ENCODE measurements at places on chromosomes 13 and 19. TPM values are rescaled to one million over a fixed set of nuclear protein-coding genes. Genes with fewer than 3 reads are reported as not detected.

DHDH gene
- 3.2 TPM for total RNA-seq

PGLYRP1 gene
- not detected for total RNA-seq

CEACAM19 gene
- 0.23 TPM for total RNA-seq

DNA sequence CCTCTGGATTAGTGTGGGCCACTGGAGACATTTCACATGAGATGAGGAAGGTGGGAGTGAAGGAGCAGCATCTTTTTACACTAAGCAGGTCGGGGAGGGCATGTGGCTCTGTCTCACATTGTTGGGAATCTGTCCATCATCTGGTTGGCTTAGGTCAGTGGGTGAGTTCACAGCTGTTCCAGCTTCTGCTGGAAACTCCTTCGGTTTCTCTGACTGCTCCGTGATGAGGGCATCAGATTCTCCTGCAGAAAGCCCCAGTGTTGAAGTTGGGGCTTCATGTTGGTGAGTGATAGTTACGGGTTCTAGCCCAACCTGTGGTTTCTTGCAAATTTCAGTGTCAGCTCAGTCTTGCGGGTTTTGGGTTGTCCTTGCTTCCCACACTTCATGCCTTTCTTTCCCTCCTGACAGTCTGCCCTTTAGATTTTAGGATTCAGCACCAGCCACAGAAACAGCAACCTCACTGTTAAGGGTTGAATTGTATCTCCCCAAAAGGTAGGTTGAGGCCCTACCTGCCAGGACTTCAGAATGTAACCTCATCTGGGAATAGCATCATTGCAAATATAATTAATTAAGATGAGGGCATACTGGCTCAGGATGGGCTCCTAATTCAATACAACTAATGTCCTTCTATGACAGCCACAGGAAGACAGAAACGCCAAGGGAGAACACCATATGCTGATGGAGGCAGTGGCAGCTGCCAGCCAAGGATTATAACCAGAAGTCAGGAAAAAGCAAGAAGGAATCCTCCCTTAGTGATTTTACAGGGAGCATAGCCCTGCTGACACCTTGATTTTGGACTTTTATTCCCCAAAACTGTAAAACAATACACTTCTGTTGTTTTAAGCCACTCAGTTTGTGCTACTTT lies 7.6 kb upstream of the ALOX5AP start:
- no peak overlapping the region for H3K27ac ChIP-seq
- DNase-seq: no peak
- no peaks in the 10 kb centered on the region for H3K27me3 ChIP-seq
- no peaks in the 10 kb centered on the region for H3K36me3 ChIP-seq

GRCh38 chr19:46951171-46951986 lies 68.3 kb upstream of the NPAS1 start:
- DNase-seq: no peak
- H3K27me3 ChIP-seq: no peaks in the 10 kb centered on the region
- no peak overlapping the region for H3K27ac ChIP-seq

GRCh38 chr19:3695986-3696659 lies 4.1 kb downstream of the PIP5K1C start:
- peaks cover 29% of the 10 kb centered on the region for H3K4me1 ChIP-seq
- H3K27ac ChIP-seq: no peak overlapping the region
- H3K27me3 ChIP-seq: no peaks in the 10 kb centered on the region
- no peak overlapping the region for H3K4me3 ChIP-seq
- DNase-seq: no peak
- peaks cover 5% of the 10 kb centered on the region for H3K36me3 ChIP-seq

DNA sequence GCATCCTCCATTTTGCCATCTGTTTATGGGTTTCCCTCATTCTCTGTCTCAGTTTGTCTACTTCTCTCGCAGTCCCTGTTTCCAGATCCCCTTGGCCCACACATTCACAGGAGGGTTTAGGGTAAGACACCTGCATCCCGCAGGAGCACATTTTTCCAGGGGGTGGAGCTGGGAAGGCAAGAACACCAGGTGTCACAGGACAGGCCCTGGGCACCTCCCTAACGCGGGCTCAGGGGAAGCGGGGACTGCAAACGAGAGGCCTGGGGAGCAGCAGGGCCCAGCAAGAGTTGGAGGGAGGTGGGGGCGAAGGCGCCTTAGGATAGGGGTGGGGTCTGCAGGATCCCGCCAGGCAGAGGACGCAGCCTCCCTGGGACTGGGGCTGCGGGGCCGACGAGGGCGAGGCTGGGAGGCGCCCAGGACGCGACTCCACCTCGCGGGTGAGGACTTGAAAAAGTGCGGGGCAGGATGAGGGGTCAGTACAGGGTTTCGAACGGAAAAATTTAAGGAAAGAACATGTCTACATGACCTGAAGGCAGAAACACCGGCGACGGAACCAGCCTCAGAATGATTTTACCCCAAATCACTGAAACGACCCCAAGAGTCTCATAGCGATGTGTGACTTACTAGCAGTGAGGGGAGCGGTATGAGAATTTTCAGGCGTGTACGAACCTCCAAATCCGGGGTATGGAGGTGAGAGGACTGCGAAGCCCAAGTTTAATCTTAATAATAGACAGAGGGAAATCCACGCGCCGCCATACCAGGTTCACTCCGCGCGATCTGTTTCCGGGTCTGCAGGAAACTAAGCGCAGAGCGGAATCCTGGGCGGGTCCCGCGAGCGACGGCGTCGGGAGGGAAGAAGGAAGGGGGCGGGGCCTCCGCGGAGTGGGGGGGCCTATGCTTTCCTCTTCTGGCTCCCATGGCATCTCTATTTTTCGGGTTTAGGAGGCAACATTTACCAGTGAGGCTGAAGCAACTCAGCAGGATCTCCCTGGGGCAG lies 7.1 kb upstream of the ERVV-2 start:
- DNase-seq: peak; percentile 21
- H3K4me1 ChIP-seq: peaks cover 2% of the 10 kb centered on the region
- H3K4me3 ChIP-seq: peak overlapping the region; percentile 41
- no peaks in the 10 kb centered on the region for H3K27me3 ChIP-seq
- peaks cover 12% of the 10 kb centered on the region for H3K36me3 ChIP-seq
- H3K27ac ChIP-seq: peak overlapping the region; percentile 22

GRCh38 chr13:97139691-97140090 lies 82.4 kb upstream of the MBNL2 start:
- no peak overlapping the region for H3K27ac ChIP-seq
- H3K36me3 ChIP-seq: no peaks in the 10 kb centered on the region
- peaks cover 10% of the 10 kb centered on the region for H3K4me1 ChIP-seq
- no peak overlapping the region for H3K4me3 ChIP-seq
- peaks cover 8% of the 10 kb centered on the region for H3K27me3 ChIP-seq

GRCh38 chr19:33569821-33570220 lies 48.2 kb upstream of the PEPD start:
- no peaks in the 10 kb centered on the region for H3K36me3 ChIP-seq
- peaks cover 16% of the 10 kb centered on the region for H3K27me3 ChIP-seq
- H3K4me3 ChIP-seq: no peak overlapping the region
- DNase-seq: no peak
- H3K27ac ChIP-seq: no peak overlapping the region
- H3K4me1 ChIP-seq: no peaks in the 10 kb centered on the region

Measured in activated CD4-positive, alpha-beta T cell treated with anti-CD3 and anti-CD28 coated beads, Interleukin-2, amount 10 ng/mL, durations not matched to agents 7 days and 5 days (primary cell).